ENCODE measurements at places on chromosomes 7 and 10.

DNA sequence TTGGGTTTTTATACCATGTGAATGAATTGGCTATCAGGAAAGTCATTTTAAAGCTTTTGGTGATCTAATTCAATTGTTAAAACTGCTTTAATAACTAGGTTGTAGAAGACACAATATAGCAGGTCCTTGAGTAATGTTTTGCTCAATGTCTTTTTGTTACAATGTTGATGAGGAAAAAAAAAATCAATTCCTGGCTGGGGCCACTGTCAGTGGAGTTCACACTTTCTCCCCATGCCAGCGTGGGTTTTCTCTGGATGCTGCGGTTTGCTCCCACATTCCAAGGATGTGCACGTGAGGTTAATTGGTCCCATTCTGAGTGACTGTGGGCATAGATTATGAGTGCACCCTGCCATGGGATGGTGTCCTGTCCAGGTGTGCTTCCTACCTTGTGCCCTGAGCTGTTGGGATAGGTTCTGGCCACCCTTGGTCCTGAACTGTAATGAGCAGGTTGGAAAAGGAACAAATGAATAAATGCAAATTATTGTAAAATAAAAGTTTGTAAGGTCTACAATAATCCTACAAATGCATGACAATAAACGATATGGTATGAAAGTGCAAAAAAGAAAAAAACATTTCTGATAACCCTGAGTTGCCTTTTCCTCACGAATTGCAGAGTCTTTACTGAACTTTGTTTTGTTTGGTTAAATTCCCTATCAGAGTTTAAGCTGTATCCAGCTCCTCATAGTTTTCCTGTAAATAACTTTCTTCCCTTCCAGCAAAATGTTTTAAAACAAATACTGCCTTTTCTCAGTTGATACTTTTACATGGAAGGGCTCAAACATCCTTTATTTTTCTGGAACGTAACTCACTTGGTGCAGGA, 62.7 kb downstream of the AKR1C4 start:
- no peak for DNase-seq

DNA sequence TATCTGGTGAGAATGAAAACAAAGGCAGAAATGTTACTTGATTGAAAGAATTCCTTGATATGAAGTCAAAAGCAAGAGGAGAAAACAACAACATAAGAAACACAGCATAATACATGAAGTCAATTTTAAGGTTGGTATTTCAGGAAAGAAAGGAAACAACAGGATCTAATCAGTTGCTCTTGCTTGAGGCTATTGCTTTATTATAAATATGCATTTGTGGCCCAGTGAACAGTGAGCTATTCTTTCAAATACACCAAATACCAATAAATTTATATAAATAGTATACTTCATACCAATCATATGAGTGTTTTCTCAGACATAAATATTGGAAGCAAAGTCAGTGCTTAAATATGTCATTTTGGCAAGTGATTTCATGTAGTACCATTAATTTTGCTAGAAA, 806.6 kb downstream of the NXPH1 start:
- no peak for DNase-seq

DNA sequence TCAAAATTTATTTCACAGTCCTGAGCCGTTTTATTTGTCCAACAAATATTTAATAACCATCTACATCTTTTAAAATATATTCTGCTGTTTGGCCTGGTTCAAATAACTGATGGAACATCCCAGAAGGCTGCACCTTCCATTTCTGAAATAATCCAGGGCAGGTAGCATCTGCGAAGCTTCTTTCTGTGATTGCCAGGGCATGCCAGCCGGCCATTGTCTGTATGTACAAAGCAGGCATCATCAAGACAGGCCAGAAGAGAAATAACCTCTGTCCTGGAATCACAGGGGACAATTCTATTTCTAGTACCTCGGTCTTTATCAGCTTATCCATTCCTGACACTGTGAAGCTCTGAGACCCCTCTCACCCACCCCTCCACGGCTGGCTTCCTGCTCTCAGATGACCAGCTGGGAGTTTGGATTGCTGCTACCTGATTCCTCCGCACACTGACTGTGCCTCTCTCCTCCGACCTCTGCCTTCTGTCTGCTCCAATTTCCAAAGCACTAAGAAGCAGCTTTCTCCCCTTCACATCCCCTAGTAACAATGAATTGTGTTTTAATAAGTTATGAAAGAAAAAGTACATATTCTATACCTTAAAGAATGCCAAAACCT, 8.0 kb downstream of the DGKI start:
- DNase-seq, result no peak

- no peak for DNase-seq
These were observed 419.2 kb upstream of the NFE2L3 start for GRCh38 chr7:25732766-25733217.

- no peak for DNase-seq
These were observed 128.3 kb downstream of the PRPF18 start for GRCh38 chr10:13715100-13715499.

DNA sequence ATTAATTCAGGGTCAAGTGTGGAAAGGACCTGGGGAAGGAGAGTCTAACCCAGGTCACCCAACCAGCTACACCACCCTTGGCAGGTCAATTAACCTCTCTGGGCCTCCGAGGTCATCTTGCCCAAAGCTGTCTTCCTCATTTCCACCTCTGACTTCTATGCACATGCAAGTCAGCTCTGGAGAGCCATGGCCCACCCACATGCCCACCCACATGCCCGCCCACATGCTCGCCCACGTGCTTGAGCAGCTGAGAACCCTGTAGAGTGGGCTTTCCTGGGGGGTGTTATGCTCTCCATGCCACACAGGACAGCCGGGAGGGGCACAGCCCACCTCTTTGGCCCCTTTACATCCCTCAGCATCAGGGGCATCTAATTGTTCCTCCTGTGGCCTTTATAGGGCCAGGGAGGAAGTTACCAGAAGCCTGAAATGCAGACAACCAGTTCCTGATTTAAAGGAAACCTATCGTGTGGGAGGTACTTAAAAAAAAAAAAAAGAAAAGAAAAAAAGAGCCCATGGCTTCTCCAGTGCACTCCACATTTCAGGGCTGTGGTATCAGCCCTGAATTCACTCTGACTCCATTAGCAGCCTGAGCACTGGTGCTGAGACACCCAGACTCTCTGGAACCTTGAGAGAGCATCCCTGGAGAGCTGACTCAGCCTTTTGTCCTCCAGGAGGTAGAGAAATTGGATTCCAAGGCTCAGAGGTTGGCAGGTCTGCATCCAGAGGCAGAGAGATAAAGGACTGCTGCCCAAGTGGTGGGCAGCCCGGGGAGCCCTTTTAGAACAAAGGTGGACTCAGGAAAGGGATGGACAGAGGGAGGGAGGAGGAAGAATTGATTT, 176.2 kb upstream of the ZMIZ1 start:
- peak; percentile 22 for DNase-seq

GRCh38 chr7:69625238-69625637, 27.0 kb downstream of the AUTS2 start:
- no peak for DNase-seq

GRCh38 chr10:50312464-50313437, 61.4 kb upstream of the ASAH2 start:
- peak; percentile 51 for DNase-seq

DNA sequence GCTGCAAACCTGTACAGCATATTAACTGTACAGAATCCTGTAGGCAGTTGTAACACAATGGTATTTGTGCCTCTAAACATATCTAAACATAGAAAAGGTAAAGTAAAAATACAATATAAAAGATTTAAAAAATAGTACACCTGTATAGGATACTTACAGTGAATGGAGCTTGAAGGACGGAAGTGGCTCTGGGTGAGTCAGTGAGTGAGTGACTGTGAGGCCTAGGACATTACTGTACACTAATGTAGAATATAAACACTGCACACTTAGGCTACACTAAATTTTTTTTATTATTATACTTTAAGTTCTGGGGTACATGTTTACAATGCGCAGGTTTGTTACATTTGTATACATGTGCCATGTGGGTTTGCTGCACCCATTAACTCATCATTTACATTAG, 97.3 kb upstream of the STK17A start:
- no peak for DNase-seq

DNA sequence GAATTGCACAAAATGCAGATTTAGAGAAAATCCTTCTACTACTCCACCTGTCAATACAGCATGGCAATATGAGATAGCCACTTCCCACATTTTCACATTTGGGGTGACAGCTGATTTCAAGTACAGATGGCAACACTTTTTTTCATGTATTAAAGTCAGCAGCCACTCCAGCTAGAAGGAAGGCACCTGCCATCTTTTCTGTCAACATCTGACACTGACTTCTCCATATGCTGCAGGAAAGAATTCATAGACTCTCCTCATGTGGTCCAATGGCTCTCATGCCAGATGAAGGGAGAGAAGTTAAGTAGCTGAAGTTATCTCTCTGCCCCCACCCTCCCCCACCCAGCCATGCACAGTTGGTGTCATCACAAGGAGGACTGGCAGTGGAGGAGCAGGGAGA, 912.0 kb downstream of the SORCS1 start:
- no peak for DNase-seq

- DNase-seq, result no peak
These were observed 577.1 kb downstream of the PARD3 start for GRCh38 chr10:34237898-34238455.

DNA sequence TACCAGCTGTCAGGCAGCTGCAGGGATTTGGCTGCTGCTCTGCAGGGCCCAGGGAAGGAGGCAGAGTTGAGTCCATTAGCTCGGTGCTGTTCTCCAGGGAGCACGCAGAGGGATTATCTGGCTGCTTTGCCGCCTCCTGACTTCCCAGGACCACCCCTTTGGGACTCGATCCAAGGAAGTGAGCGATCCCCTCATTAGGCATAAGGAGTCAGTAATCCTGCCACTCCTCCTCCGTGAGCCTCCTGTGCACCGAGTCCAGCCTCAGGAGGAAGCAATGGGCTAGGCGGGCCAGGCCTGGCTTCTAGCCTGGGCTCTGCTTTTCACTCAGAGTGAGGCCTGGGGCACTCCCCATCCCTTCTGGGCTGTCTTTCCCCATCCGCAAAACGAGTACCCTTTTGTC, 417.9 kb downstream of the RPS24 start:
- no peak for DNase-seq

DNA sequence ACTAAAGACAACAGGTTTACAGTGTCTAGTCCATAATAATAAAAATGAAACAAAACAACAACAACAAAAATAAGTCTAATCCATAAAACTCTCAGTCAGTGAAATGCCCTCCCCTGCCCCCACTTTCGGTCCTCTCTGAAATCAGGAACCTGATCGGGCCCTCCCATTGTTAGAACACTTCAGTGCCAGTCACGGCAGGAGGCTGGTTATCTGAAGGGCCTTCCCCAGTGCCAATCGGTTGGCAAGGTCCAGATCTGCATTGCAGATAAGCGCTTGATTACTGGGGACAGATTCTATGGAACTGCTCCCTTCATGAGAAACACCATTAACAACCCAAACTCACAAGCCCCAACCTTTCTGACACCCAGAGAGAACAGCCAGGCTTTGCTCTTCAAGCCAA, 72.2 kb upstream of the EEPD1 start:
- no peak for DNase-seq

DNA sequence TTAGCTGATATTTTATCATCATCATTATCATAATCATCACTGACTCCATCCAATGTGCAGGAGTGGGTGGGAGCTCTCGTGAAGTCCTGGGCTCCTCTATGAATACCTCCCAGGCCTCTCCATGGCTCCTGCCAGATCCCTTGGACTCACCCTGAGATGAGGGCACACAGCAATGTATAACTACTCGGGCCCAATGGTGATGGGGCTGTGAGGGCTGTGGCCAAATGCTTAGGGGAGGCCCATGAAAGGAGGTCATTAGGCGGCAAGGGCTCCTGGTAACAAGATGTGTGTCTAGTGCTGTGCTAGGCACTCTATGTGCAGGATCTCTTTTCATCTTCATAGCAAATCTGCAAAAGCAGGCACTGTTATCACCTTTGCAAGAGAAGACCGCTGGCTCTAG, 270.9 kb downstream of the GLRX3 start:
- no peak for DNase-seq

- no peak for DNase-seq
These were observed 3.7 kb downstream of the MEOX2 start for GRCh38 chr7:15682751-15683245.

GRCh38 chr10:88163572-88163971, 300.1 kb downstream of the PTEN start:
- DNase-seq, result no peak

DNA sequence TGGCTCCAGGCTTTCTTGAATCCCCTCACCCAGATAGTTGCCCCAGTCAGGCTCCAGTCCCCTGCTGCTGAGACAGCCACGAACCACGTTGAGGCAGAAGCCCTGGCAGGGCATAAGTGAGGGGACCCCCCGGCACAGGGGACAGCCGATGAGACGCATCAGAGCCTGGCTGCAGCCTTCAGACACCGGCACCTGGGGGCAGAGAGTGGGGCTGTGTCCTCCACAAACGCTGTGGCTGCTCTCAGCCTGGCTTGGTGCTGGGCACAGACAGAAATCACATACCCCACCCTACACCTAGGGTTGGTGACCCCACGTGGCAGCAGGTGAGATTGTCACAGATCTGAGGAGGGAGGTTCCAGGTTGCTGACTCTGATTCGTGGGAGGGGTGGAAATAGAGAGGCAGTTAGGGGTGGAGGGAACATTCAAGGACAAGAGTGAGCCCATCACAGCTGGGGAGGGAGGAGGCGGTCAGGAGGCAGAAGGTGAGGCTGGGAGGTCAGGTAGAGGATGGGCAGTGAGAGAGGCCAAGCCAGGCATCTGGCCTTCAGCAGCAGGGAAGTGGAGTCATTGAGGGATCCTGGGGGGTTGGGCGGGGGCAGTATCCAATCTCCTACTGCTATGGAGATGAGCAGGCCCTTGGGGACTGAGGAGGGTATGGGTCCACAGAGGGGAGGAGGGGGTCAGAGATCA, 3.2 kb downstream of the GPC2 start:
- no peak for DNase-seq

DNA sequence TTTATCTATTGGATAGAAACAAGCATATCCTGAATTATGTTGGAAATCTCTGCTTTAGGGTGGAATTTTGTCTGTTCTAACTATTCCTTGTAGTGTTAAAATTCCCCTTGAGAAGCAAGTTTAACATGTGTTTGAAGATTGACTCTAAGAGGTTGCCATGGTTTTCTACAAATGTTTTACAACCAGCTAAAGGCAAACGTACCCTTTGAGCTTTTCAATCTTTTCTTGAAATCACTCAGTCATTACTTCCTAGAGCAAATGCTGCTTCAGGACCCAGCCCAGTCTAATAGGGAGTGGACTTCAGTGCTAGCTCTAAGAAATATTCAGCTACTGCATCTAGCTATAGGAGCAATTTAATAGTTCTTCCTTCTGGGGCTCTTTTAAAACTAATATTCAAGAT, 118.8 kb upstream of the IFRD1 start:
- DNase-seq, result no peak

DNA sequence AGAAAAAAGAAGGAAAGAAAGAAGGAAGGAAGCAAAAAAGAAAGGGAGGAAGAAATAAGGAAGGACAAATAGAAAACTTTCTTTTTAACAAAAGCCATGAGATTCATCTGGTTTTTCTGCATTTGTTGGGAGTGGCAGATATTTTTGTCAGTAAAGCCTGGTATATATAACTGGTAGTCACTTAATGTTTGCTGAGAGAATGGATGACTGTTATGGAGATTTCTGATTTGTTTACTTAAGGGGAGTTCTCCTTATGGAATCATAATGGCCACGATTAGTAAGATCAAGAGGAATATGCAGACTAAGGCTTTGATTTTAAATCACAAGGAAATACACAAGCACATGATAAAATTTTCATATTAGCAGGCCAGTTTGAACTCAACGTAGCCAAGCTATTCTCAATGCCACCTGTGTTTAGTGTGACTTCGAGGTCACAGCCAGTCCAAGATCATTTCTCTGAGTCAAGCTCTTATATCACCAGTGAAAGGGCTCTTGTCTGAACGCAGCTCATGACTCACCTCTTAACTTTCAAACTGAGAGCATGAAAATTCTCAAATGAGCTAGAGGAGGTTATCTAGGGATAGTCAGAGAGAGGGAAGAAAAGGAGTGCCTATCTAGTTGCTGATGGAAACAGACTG, 445.1 kb upstream of the ZMIZ1 start:
- DNase-seq, result no peak

Measured in inflammatory macrophage treated with lipopolysaccharide for 1 hour (primary cell).